ENCODE measurements at places on chromosomes 2 and 18. TPM values are rescaled to one million over a fixed set of nuclear protein-coding genes. Genes with fewer than 3 reads are reported as not detected.

Gene ANKRD30BL
- not detected for total RNA-seq

Gene TSPYL6
- total RNA-seq: not detected

Gene SLC4A5
- 0.11 TPM for total RNA-seq

Gene ALLC
- not detected for total RNA-seq

Gene SERPINB3
- total RNA-seq: not detected

Gene TEKT4
- not detected for total RNA-seq

Gene FN1
- 264 TPM for total RNA-seq

Gene SEMA4F
- 8.5 TPM for total RNA-seq

Gene NYAP2
- not detected for total RNA-seq

Gene UPP2
- total RNA-seq: not detected

Gene RGPD4
- 0.11 TPM for total RNA-seq

Gene UGT1A4
- total RNA-seq: not detected

Gene SRD5A2
- total RNA-seq: not detected

Gene MGAT4A
- 2.2 TPM for total RNA-seq

Gene CRYBA2
- not detected for total RNA-seq

Gene PFN4
- 1.0 TPM for total RNA-seq

Gene GALR1
- not detected for total RNA-seq

Gene GAL3ST2
- total RNA-seq: 0.33 TPM

Gene CMPK2
- 1.3 TPM for total RNA-seq

Gene RPRD1A
- 15.4 TPM for total RNA-seq

Gene AKAIN1
- not detected for total RNA-seq

Gene ANKRD44
- total RNA-seq: 1.2 TPM

Gene SSB
- 256 TPM for total RNA-seq

Gene RGPD3
- 0.20 TPM for total RNA-seq

Gene CBLN2
- not detected for total RNA-seq

Gene SCN7A
- total RNA-seq: not detected

Gene SERPINE2
- total RNA-seq: 170 TPM

Gene SNED1
- total RNA-seq: 0.33 TPM

Gene RESP18
- total RNA-seq: not detected

Gene SCLY
- total RNA-seq: 24.0 TPM

Gene NEU2
- total RNA-seq: not detected

Gene PRLH
- total RNA-seq: not detected

Gene CHRNG
- not detected for total RNA-seq

Gene RFTN2
- not detected for total RNA-seq

Gene UNC80
- total RNA-seq: not detected

Gene CHRND
- not detected for total RNA-seq

Gene ERFE
- total RNA-seq: 9.1 TPM

Gene IL36G
- not detected for total RNA-seq

Gene CYP1B1
- total RNA-seq: 5.6 TPM

Gene ONECUT2
- 0.32 TPM for total RNA-seq

Gene BZW1
- total RNA-seq: 386 TPM

Gene BOLL
- total RNA-seq: not detected

Gene MOGAT1
- not detected for total RNA-seq

Gene CCDC85A
- total RNA-seq: 0.12 TPM

Gene RAB17
- not detected for total RNA-seq

Gene ACTR1B
- 46.8 TPM for total RNA-seq

Gene HOXD8
- total RNA-seq: 5.1 TPM

Gene SIX3
- total RNA-seq: 1.6 TPM

Measured in A549 treated with ZK216348 at 1 μM for 4 hours (cell line).